AG09319 (cell line): ENCODE measurements at places on chromosomes 13 and 19.

DNA sequence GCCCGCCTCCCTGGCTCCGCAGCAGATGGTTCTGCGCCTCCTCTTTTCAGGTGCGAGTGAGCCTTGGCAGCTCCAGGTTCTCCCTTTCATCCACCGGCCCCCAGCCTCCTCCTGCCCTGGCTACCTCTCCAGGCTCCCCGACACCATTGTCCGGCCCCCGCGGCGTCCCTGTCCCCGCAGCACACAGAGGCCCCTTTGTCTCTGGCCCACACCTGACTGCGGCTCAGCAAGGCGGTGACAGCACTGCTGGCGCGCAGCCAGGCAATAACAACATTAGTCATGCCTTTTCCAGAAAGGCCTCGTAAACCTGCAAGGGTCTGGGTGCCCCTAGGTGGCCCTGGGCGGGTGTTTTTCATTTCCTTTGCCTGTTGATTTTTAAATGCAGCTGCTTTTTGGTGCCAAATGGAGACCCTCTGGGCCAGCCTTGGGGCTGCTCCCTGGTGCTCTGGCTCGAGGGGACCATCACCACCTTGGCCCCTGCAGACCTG is 73.2 kb upstream of the MEDAG start:
- DNase-seq, result no peak

DNA sequence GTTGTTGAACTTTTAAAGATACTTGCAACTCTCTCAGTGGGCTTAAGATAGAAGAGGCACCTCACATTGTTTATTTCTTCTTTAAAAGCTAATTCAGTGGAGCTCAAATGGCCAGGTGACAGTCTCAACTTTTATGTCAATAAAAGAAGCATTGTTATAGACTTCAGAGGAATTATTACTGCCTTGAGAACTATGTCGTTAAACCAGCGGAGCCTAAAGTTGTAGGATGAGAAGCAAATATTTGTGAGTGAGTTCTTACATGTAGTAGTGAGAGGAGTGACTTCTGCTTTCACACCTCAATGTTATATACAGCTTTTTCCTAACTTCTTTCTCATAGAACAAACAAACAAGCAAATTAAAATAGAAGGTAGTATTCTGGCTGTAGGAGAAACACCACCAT is 31.2 kb upstream of the DGKH start:
- DNase-seq, result no peak

DNA sequence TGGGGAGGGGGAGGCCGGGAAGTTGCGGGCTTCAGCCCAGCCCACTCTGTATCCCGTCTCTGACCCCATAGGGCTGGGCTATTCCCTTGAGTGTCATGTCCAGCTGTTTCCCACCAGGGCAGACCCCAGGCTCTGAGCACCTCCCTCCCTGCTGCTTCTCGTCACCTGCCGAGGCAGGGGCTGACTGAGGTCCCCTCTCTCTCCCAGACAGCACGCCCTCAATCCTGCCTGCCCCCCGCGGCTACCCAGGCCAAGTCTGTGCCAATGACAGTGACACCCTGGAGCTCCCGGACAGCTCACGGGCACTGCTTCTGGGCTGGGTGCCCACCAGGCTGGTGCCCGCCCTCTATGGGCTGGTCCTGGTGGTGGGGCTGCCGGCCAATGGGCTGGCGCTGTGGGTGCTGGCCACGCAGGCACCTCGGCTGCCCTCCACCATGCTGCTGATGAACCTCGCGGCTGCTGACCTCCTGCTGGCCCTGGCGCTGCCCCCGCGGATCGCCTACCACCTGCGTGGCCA is 625 bp downstream of the F2RL3 start:
- DNase-seq, result no peak

- no peak for DNase-seq
Observed at GRCh38 chr13:94917824-94918223, 205.5 kb upstream of the SOX21 start.

DNA sequence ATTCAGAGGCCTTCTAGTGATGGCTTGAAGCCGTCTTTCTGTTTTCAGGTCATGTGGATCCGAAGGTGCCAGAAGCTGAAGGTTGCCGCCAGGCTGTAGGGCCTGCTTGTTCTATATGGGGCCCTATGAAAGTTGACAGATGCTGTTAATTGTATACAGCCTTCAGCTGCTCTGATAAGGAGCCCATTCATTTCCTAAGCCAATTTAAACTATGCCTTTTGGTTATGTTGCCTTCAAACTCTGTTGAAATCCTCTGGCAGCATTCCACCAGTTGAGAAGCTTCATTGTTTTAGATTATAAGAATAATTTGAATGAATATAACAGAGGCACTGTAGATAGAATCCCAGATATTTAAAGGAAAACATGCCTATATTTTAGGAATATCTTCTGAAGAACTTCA is 34.4 kb downstream of the RAP2A start:
- peak; percentile 16 for DNase-seq

- DNase-seq, result no peak
Observed at GRCh38 chr19:42831221-42832019, 48.1 kb downstream of the PSG1 start.

DNA sequence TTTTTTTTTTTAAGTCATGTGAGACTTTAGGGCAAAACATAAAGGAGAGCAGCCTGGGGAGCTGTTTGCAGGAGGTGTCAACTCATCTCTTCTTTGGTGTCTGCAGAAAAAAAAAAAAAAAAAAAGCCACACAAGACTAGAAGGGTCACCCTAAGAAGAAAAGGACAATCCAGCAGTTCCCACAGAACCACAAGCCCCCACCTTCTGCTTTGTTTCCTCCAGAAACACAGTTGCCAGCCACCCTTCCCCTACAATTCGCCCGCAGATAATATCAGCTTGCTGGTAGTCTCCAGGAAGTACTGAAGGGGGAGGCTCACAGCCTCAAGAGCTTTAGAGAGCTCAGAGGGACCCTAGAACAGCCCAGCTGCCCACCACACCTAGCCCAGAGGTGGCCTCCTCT is 22.3 kb upstream of the ZBTB7A start:
- no peak for DNase-seq

DNA sequence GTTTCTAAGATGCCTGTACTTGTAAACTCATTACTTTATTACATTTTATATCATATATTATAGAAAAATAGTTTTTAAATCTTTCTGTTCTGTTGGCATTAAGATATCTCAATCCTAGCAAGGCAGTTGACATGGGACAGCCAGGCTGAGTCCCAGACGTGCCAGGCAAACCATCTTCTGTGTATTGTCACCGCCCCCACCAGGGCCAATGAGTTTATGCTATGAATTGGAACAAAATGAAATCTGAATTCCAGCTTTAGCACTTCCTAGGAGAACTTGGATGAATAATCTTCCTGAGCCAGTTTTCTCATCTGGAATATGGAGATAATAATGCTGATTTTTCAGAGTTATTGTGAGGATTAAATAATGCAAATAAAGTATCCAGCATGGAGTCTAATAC is 79.9 kb upstream of the GSX1 start:
- no peak for DNase-seq

GRCh38 chr13:22862478-22862877 is 318.3 kb upstream of the SGCG start:
- DNase-seq, result no peak

- no peak for DNase-seq
Observed at GRCh38 chr13:21434588-21434987, 24.5 kb downstream of the ZDHHC20 start.

DNA sequence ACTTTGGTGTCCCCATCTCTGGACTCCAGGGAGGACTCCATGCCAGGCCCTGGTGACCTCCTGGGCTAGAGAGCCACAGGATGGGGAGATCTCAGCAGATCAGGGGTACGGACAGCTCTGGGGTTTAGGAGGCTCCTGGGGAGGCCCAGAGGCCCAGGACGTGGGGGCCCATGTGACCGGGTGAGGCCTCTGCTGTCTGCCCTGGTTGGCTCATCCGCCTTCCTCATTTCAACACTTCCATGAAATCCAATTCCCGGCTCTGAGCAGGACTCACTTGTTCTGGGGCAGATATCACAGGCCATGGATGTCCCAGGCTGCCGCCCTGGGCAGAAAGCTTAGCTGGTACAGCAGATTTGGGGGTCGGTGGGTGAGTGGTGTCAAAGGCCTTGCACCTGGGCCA is 1.1 kb upstream of the PRAM1 start:
- no peak for DNase-seq

GRCh38 chr13:64819081-64819480 is 2411.1 kb downstream of the PCDH9 start:
- no peak for DNase-seq

DNA sequence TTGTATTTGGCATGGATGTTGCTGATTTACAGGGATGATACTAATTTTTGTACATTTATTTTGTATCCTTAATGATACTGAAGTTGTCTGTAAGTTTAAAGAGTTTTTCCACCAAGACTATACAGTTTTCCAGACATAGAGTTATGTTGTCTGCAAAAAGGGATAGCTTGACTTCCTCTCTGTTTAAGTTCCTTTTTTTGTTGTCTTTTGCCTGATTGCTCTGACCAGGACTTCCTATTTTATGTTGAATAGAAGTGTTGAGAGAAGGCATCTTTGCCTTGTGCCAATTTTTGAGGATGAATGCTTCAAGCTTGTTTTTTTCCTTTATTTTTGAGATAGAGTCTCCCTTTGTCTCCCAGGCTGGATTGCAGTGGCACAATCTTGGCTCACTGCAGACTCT is 36.8 kb upstream of the ZNF681 start:
- DNase-seq, result no peak

- no peak for DNase-seq
Observed at GRCh38 chr13:72198967-72199560, 332.1 kb upstream of the DACH1 start.

GRCh38 chr19:7393459-7393858 is 44.7 kb downstream of the ARHGEF18 start:
- no peak for DNase-seq

DNA sequence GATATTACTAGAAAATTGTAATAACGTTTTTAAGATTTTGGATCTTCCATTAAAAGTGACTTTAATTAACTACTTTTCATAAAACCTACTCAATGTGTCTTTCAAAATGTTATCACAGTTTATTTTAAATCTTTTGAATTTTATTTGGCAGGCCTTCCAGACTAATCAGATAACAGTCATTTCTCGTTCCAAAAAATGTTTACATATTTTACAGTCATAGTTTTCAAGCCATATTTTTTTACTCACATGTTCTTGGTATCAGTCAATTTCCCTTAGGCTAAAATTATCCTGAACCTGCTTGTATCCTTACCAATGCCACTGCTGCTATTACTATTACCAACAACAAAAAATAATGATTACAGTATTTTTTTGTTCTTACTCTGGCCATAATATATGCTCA is 1783.5 kb downstream of the SLITRK5 start:
- DNase-seq, result no peak

- DNase-seq, result no peak
Observed at GRCh38 chr13:103224804-103225203, 158.6 kb upstream of the SLC10A2 start.

GRCh38 chr19:6691342-6691741 is 21.4 kb upstream of the TNFSF14 start:
- no peak for DNase-seq

DNA sequence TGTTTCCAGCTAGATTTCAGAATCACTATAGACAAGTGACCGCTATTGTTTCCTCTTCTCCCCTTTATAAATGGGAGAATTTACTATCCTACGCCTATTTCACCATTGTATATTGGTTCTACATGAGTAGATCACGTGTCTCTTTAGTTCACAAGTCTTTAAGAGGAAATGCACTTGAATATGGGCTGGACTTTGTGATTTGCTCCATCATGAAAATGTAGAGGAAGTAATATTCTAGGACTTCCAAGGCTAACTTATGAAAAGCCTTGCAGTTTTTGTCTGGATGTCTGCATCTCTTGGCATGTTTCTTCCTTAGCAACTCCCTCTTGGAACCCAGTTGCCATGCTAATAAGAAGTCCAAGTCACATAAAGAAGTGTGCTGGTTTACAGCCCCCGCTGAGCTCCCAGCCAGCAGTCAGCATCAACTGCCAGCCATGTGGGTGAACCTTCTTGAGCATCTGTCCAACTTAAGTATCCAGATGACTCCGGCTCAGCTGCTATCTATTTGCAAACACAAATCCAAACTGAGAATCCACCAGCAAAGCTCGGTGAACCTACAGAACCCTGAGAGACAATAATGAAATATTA is 4.8 kb upstream of the FBXL3 start:
- DNase-seq, result no peak

DNA sequence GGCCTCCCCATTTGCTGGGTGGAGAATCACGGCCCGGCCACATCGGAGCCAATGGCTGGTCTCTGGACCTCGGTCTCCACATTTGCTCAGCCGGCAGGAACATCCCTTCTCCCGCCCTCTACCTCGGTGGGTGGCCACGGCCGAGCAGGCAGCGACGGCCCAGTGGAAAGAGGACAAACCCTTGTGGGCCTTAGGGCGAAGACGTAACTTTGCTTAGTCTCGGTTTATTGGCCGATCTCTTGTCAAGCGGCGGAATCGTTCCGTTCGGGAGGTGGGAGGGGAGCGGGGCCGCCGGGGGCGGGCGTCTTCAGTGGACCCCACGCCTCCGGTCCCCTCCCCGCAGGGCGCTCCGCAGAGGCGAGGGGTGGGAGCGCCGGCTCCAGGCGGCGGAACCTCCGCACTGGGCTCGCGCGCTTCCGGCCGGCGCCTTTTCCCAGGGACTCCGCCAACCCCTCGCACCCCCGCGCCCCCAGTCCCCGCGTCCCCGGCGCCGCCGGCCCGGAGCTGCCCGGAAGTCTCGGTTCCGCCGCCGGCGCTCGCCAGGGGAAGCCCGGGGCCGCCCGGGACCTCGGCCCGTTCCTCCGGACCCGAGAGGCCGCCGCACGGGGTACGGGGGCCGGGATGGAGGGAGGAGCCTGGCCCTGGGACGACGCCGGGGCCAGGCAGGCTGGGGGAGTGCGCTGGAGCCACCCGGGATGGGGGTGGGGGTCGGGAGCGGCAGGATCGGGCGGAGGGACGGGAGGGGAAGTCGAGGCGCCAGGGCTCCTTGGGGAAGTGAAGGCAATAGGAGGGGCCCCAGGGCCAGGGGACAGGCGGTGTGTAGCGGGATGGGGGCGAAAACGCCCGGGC is at the start of gene ZNF580:
TSS of gene ZNF580 (plus strand) at position 426 of the 849 bp plus-strand sequence. CDS start 1,507 bp downstream, outside the sequence.
- peak; percentile 38 for DNase-seq

DNA sequence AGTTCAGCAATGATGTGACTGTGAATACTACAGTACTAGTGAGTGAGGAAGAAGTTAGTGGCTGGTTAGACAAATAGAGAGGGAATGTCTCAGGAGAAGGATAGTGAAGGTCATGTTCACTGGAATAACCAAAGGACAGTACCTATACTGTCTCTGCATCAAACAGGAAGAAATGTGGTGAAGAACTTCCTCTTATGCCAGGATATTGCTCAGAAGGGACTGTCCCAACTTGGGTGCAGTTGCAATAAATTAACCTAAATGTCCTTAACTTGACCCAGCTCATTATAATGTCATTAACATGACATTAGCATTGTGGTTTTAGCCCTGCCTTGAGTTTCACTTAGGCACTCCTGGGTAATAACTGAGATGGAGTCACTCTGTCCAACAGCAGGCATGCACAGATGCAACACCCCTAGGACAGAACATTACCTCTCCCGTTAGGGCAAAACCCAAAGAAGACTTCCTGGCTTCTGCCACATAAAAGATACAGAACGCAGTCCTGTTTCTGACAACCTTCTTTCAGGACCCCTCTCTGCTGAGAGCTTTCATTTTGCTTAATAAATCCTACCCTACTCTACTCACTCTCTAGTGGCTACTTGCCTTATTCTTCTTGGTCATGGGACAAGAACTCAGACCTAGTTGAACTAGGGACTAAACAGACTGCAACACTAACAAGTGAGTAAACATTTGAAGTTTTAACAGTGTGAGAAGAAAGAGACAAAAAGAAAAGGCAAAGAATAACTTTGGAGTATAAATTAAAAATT is 1591.6 kb upstream of the MIR17HG start:
- no peak for DNase-seq

GRCh38 chr13:40776681-40777165 is 5.7 kb upstream of the MRPS31 start:
- no peak for DNase-seq

- DNase-seq, result no peak
Observed at GRCh38 chr13:75960538-75960994, 324.4 kb downstream of the LMO7 start.
